ENCODE measurements at places on chromosomes 2 and 18.

GRCh38 chr2:176479961-176480360 lies 210.7 kb downstream of the MTX2 start:
- no peak for DNase-seq

GRCh38 chr2:19600982-19601381 lies 242.6 kb upstream of the OSR1 start:
- DNase-seq, result no peak

DNA sequence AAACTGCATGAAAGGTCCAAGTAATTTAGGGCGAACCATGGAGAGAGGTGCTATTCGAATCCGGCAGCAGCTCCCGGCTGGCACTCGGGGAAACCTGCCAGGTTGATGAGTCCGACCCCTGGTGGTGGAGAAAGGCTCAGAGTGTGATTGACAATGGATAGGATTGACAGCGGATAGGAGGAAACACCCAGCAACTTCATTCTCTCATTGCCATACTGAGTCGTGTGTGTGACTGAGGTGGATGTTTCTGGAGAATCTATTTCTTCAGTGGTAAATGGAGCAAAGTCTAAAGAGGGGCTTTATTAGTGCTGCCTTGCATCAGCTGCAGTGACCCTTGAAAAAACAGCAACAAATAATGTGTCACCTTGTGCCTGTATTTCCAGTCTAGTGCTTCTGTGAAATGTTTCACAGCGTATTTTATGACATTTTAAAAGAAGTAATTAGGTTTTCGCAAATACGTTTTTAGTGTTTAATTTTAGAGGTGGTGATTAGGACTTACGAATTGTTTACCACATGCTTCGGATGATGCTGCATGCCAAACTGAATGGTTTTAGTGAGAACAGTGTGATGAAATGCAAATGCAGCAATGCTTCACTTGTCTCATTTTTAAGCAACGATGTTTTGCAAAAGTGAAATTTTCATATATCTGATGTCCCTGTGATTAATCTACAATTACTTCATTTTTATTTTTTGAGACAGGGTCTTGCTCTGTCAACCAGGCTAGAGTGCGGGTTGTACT lies 102.0 kb downstream of the DCDC2C start:
- no peak for DNase-seq

GRCh38 chr2:129798301-129798581 lies 181.2 kb upstream of the RAB6C start:
- no peak for DNase-seq

DNA sequence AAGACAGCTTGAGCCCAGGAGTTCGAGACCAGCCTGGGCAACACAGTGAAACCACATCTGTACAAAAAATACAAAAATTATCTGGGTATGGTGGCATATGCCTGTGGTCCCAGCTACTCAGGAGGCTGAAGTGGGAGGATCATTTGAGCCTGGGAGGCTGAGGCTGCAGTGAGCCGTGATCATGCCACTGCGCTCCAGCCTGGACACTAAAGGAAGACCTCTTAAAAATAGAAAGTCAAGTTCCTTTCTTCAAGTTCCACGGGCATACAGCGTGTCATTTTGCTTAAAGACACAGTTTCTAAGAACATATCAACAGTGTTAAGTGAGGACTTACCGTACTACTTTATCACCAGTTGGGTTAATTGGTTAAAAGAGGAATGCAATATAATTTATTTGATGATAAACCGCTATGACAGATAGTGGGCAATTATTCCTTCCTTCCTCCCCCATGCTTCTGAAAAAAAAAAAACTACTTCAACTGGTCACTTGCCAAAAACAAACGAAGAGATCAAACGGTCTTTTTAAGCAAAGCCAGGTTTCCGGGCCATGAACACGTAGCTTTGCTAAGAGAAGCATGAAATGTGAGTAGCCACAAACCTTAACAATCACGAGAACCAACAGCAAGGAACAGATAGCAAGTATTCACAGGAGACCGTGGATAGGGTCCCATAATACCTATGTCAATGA lies 21.4 kb downstream of the AP1S3 start:
- DNase-seq, result no peak

- DNase-seq, result peak; percentile 94
Observed at GRCh38 chr2:134118279-134119116, 135.4 kb upstream of the MGAT5 start.

DNA sequence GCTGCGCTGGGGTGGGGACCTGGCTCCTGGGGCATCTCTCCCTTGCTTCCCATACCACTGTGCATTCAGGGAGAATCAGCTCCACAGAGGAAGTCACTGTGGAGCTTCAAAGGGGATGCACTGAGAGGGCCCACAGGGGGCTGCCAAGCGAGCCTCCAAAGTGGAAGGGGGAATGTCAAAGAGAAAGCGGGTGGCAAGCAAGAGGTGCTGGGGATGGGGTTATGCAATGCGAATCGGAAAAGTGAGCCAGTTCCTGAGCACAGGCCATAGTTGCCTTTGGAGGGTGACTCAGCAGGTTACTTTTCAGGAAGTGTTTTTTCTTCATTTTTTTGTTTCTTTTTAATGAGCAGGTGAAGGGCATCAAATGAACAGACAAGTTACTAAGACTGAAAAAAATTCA lies 17.6 kb downstream of the PMAIP1 start:
- peak; percentile 41 for DNase-seq

DNA sequence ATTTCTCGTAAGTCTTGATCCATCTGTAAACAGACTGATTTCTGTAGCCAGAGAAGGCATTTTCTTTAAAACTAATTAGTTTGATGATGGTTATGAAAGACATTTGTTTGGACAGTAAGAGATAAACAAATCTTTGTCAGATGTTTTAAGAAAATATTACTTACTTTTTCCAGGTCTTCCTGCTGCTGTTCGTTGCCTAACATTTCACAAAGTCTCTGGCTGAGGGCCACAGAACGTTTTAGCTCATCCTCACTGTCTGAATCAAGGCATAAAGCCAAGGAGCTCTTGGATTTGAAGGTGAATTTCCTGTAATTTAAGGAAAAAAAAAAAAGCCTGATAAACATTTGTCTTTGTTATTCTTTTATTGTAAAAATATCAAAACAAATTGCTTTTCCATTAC lies 57.8 kb downstream of the VIL1 start:
- DNase-seq, result no peak

GRCh38 chr2:239255628-239256349 lies 145.0 kb downstream of the HDAC4 start:
- DNase-seq, result no peak

DNA sequence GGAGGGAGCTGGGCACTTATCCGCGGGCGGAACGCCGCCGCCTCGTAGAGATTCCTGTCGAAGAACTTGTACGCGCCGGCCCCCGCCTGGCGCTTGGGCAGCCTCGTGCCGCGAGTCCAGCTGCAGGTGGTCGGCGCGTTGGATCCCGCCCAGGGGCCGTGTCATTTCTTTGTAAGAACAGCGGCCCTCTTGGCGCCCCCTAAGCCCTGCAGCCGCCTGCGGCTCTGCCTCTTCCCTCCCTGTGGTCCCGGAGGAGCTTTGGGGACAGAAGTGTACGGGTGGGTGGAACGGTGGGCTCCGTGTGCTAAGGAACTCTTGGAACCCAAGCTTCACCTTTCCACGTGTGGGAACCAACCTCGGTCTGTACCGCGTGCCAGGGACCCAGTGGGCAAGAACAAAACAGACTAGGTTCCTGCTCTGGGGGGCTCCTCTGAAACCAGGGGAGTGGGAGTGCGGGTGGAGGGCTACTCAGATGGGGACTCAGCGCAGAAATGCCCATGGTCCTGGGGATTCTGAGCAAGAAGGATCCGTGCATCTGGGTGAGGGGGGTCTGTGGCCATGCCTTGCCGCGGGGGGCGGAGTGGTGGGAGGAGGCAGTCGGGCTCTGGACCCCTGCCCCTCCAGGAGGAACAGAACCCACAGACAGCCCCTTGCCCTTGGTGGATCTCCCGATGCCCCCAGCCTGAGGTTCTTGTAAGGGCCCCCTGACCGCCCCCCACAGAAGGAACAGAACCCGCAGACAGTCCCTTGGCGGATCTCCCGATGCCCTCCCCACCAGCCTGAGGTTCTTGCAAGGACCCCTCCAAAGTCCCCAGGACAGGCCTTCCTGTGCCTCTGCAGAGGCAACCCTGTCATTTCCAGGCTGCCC lies 1.5 kb downstream of the GPC1 start:
- no peak for DNase-seq

DNA sequence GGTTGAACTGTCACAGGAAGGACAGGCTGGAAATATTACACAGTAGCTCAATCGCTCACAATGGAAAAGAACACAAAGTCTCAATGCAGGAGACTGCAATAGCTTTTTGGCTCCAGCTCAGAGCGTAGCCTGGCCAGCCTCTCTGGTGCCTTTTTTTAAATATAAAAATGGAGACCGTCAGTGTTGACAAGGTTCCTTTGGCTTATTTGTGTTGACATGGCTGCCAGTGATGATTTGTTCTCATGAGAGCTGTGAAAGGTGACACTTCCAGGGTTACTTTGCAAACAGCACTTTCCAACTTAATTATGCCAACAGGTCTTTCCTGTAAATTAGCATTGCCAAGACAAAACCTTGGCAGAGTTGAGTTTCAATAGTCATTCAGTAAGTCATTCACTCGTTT lies 70.8 kb downstream of the KCNE4 start:
- no peak for DNase-seq

- DNase-seq, result no peak
Observed at GRCh38 chr18:60350150-60350549, 22.4 kb downstream of the MC4R start.

DNA sequence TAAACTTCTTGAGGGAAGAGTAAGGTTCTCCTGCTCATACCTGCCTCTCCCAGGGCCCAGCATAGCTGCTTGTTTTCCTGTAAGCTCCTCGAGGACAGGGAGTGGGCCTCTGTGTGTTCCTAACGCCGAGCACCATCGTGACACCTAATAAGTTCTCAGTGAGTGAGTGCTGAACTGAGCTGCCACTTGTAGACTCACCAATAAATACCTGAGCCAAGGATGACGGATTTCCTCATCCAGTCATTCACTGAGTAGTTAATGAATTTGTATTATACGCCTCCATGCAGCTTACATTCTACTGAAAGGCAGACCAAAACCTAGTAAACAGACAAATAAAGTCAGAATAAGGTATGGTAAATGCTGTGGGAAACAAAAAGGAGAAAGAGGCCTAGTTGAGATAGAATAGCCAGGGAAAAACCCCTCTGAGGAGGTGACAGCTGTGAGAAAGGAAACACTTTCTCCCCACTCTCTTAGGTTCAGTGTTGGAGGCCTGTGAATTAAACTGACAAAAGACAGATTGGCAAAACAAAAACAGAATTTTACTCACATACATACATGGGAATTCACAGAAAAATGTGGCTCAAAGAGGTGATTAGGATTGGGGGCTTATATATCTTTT lies 138.6 kb downstream of the B3GNT2 start:
- no peak for DNase-seq

DNA sequence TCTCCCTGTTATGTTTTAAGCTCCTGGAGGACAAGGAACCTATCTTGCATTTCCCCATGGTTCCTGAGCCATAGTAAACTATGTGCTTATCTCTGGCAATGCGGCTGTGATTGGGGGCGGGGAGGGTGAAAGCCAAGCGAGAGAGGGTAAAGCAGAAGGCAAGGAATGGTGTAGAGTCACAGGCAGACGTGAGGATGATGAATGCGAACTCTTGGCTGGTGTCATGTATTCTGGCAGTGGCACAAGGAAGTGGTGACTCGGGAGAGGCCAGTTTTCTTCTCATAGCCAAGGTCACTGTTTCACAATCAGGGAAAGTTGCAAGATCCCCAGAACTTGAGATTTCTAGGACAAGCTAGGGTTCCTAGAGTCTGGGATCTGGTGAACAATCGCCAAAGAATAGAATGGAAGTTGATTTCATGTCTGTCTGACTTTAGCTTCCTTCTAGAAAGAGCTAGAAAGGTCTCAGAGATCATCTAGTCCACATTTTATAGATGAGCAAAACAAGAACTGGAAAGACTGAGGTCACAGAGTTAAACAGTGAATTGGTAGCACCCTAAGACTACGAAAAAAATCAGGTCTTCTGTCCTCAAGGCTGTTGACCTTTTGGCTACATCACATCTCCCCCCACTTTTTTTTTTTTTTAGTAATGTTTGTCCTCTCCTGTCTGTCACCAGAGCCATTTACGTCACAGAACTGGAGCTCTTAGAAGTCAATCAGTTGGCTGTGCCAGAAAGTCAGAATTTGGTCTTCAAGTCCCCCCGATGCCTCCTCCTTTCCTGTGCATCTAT lies 137.0 kb downstream of the BCL11A start:
- no peak for DNase-seq

GRCh38 chr2:26459991-26460612 lies 17.8 kb downstream of the OTOF start:
- DNase-seq, result no peak

All from SIG-M5 (cell line).